ENCODE measurements at places on chromosomes 5 and 9. TPM values are rescaled to one million over a fixed set of nuclear protein-coding genes. Genes with fewer than 3 reads are reported as not detected.

The LHX3 gene
- total RNA-seq, result not detected

The PHF2 gene
- 13.7 TPM for total RNA-seq

The SHC3 gene
- 79.2 TPM for total RNA-seq

The ANKRD55 gene
- total RNA-seq, result under 0.01 TPM

The SLC1A1 gene
- total RNA-seq, result 18.7 TPM

The ORM2 gene
- total RNA-seq, result not detected

The RLN2 gene
- not detected for total RNA-seq

The KIAA0825 gene
- 5.0 TPM for total RNA-seq

The LEAP2 gene
- 0.18 TPM for total RNA-seq

The NLN gene
- total RNA-seq, result 62.8 TPM

The GLDC gene
- total RNA-seq, result under 0.01 TPM

The IGFBPL1 gene
- not detected for total RNA-seq

The NEUROG1 gene
- total RNA-seq, result not detected

All from smooth muscle cell of the umbilical artery (primary cell).